ENCODE measurements at places on chromosomes 16 and 17.
A peak's percentile ranks its signal among the peaks of the same experiment; 100 is the strongest.

- no peak for DNase-seq
Measured at GRCh38 chr16:56409195-56409594, 16.1 kb downstream of the AMFR start.

DNA sequence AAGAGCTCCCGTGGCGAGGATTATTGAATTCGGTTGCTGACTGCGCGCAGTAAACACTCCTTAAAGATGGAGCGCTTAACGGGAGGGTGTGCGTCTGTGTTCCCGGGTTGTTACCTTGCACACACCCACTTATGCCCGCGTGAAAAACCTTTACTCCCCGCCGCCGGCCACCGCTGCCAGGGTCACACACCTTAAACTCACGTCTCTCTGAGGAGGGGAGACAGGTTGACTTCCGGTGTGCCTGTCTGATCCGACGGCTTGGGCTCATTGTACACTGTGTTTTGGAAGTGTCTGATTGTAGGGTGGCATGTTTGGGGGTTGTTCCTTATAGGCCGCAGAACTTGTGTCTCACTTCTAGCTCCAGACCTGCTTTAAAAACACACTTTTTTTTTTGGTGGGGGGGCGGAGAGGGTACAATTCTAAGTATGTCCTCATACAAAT is 66.8 kb downstream of the KPNA2 start:
- no peak for DNase-seq

DNA sequence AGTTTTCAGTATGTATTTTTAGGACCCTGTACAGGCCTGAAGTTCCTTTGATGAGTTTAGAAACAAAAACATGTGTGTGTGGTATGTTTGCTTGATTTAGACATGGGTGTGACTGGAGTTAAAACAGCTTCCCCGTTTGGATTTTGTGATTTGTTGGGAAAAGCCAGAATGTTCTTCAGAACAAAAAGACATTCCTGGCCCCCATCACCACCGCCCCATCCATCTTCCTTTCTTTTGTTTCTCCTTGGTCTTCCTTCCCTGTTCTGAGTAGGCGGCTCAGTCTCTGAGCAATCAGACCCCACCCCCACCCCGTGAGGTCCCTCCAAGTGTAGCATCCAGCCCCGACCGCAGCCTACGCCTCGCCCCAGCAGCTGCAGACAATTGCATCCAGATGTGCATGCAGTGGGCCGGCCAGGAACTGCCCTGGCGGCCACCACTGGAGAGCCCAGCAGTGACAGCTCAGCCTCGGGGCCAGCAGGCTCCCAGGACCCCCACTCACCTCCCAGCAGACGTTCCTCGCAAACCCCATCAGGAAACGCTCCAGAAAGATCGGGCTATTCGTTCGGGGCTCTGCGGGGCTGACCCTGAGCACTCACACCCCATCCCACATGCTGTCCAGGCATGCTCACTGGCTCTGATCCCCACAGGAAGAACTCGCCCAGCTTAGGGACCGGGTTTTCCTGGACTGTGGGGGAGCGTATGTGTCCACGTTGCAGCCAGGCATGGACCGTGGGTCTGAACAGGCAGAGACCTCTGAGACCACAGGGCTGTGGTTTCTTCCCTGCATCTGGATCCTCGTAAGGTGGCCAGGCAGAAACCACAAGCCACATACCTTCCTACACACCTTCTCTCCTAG is 99.8 kb upstream of the CDH5 start:
- no peak for DNase-seq

GRCh38 chr17:48601207-48601538 is 3.6 kb downstream of the HOXB6 start:
- no peak for DNase-seq

DNA sequence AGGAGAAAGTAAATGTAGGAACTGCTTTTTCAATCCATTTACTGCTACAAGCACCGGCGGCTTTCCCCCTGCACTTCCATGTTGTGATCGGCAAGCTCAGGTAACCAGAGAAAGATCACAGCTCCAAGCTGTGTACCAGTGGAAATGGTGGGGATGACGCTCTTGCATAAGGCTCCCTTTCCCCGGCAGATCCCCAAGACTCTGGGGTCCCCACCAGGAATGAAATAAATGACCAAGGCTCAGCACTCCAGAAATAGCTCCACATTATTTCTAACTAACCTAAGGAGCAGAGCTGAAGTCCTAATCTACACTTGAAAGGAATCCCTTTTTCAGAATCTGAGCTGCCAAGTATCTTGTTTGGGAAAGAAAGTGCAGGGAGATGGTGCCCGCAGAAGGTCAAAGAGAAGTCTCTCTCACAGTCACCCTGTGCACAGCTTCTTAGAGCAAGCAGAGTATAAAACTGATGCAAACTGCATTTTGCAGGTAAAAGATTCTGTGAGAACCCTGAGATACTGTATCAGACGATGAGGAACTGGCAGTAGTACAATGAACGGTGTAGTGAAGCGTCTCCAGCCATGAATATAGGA is 11.1 kb downstream of the GRB2 start:
- no peak for DNase-seq

DNA sequence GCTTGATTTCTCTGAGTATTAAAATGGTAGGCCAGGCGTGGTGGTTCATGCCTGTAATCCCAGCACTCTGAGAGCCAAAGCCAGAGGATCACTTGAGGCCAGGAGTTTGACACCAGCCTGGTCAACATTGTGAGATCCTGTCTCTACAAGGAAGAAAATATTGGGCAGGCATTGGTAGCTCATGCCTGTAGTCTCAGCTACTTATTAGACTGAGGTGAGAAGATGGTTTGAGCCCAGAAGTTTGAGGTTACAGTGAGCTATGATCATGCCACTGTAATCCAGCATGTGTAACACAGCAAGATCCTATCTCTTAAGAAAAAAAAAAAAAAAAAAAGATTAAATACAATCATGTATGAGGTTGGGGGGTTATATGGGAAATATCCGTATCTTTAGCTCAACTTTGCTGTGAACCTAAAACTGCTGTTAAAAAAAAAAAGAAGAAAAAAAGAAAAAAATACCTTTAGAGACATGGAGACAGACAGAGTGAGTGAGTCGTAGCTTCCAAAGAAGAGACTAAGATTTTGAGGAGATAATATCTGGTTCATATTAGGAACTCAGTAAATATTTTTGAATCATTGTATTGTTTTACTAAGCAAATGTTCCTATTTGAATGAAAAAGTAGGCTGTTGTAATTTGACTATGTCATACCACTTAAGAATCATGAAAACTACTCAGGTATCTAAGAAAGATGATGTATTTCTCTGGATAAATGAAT is 325.7 kb upstream of the TBX2 start:
- DNase-seq = no peak

DNA sequence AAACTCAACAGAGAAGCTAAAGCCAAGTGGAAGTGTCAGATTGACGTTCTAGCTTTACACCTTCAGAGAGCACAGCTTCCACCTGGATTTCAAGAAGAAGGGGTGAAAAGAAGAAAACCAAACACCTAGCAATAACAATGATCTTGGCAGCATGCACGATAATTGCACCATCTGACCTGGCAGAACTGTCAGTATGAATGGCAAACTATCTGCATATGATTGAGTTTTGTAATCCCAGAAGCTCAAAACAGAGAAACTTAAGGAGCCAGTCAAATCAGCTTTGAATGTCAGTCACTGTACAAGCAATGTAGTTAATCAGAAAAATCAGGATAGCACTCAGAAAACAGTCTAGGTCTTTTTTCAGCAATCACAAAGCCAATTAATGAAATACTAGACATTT is 427.1 kb downstream of the ZFHX3 start:
- DNase-seq = no peak

DNA sequence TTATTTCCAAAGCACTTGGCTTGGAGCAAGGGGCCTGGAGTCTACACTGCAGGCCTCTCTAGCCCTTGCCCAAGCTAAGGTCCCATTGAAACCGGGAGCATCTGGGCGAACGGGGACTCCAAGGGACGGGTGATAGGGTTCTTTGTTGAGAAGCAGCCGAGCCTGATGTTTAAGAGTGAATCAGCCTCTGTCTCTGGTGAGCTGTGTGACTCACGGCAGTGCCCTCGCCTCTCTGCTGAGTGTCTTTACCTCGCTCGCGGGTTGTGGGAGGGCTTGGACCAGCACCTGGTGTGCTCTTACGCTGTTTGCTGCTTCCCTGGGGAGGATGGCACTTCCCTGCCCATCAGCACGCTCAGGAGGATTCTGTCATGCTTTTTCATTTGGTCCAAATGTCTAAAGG is 1.3 kb downstream of the HGS start:
- no peak for DNase-seq

- no peak for DNase-seq
Measured at GRCh38 chr17:54980375-54980774, 11.8 kb downstream of the STXBP4 start.

GRCh38 chr16:11251525-11252481 is 4.2 kb downstream of the SOCS1 start:
- peak; percentile 64 for DNase-seq

DNA sequence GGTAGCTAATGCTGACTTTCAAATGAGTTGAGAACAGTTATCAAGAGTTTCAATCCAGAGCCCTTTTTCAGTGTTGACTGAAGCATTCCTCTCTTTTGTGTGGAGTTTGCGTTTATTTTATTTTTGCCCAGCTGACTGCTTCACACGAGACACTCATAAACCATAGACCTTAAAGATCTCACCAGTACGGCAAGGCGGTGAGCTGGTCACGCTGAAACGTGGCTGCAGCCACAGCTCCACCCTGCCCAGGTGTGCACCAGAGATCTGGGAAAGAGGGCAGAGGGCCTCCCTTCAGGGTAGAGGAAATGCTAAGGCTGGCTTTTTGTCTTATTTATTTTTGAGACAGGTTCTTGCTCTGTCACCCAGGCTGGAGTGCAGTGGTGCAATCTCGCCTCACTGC is 112.2 kb downstream of the AATF start:
- DNase-seq = no peak

GRCh38 chr16:85535352-85536072 is 77.6 kb upstream of the GSE1 start:
- DNase-seq = no peak

DNA sequence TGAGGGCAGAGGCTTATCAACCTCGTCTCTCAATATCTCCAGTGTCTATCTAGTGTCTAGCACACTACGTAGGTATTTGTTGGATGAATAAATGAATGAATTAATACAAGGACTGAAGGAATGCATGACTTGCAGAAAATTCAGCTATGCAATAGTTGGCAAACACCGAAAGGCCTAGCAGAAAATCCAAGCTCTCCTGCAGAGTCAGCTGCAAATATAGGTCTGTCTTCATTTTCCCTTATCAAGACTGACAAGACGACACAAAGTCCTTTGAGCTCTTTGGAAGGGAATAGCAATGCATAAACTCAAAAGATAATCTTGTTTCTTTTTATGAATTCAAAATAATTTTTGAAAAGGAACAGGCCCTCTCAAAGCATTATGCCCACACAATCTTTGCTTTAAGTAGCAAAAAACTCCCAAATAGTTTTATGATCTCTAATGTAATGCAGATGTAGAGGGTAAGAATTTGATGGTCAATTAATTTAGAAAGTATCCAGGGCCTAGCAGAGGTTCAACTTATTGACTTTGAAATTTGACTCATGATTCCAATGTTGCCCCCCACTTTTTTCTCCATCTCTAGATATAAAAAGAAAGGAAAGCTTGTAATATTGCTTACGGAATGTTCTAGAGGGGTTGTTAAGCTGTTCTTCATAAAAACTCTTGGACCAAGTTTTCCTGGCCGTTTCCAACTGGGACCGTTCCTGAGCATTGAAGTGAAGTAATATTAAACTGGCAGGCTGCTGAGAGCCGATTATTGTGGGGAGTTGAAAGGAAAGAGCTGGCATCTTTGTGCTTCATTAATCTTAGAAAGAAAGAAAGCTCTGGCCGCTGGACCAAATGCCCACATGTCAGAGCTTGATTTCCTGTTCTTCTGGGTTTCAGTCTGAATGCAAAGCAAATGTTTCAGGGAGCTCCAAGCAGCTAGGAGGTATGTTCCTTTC is 227.3 kb downstream of the HS3ST3A1 start:
- no peak for DNase-seq
